ENCODE measurements at places on chromosomes 6 and 20.

DNA sequence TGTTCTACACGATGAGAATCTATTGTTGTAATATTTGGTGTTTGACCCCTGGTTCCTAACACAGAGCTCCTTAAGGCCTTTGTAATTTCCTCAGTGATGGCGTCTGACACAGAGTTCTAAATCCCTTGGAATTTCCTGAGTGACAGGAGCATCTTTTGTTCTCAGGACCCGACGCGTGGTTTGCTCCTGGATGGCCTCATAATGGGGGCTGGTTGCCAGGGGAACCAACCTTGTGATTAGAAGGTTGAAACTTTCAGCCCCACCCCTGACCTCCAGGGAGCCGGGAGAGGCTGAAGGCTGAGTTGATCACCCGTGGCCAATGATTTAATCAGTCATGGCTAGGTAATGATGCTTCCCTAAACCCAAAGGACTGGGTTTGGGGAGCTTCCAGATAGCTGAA lies 20.5 kb upstream of the ZNF133 start:
- DNase-seq = no peak

DNA sequence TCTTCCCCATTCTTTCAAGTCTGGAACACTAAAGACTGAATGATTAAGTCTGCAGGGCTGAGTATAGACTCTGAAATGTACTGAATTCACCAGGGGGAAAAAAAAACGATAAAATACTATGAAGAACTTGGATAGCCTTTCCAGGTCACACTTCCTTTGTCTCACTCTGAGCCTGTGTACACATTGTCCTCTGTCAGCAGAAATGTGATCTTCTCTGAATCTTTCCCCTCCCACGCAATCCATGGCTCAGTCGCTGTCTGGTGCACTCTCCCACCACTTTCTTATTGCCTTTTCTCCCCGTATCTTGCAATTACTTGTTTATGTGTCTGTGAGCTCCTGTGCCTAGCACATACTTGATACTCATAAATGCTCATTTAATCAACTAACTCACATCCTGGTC lies 212.6 kb upstream of the RSPO3 start:
- no peak for DNase-seq

DNA sequence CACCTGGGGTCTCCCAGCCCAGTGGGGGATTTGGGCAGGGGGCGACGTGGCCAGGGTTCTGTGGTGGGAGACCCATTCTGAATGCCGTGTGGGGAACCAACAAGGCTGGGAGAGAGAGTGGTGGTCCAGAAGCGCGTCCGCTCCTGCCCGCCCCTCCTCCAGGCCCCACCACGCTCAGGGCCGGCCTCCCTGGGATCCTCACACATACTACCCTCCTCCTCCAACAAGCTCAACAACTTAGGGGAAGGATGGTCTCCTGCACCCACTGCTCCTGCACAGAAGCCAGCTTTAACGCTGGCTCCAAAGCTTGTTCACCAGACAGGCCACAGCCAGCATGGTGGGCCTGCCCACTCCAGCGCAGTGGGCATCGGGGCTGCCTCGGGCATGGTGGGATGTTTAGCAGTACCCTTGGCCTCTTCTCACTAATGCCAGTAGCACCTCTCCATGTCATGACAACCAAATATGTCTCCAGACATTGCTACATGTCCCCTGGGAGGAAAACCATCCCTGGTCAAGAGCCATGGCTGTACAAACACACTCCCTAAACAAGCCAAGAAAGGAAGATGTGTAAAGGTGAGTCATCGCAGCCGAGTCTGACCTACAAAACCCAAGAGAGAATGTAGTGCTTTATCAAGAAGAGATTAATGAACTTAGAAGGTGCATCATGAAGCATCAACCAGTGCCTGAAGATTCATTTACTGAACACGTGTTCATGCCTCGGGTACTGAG lies 75.7 kb downstream of the BMP7 start:
- DNase-seq = no peak

DNA sequence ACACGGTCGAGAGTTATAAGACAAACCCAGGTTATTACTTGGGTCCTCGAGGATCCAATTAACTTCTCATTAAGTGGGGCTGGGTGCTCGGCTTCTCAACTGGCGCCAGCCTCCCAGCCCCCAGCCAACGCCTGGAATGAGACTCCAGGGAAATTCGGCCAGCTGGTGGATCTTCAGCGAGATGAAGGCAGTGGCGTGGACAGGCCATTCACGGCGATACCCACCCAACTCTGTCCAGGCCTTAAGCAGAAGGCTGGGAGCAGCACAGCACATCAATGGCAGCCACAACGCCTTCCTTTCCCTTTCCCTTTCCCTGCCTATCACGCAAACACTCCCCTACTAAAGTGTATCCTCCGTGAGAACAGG lies 868 bp downstream of the METTL24 start:
- no peak for DNase-seq

DNA sequence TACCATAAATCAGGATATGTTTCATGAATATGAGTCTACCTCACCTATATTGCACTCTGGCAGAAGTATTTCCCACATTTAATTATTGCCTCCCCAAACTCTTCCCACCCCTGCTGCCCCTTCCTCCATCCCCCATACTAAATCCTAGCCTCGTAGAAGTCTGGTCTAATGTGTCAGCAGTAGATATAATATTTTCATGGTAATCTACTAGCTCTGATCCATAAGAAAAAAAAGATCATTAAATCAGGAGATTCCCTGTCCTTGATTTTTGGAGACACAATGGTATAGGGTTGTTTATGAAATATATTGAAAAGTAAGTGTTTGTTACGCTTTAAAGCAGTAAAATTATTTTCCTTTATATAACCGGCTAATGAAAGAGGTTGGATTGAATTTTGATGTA lies 6.4 kb downstream of the EDN1 start:
- DNase-seq = no peak

GRCh38 chr6:100456908-100457235 lies 7.8 kb downstream of the SIM1 start:
- no peak for DNase-seq

GRCh38 chr20:7503501-7503900 lies 436.8 kb downstream of the HAO1 start:
- no peak for DNase-seq

Data from CD4-positive, alpha-beta T cell treated with Interleukin-6 for 4 hours (primary cell).